ENCODE measurements at places on chromosomes 2 and 18.
A peak's percentile ranks its signal among the peaks of the same experiment; 100 is the strongest.

DNA sequence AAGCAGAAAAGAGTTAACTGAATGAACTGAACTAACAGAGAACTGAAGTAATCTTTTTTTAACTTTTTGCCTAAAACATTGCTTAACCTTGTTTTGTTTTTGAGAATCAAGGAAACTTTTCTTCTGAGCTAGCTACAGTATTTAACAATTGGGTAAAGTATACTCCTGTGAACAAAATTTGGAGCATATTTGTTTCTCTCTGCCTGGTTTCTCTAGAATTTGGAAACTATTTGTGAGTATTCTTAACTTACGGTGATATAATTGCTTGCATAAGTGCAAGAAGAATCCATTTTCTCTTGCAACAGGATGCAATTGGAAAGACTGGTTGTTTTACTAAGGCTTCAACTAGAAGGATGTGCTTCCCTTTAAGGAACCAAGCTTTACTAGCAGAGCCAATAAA, 65.9 kb upstream of the FAM98A start:
- DNase-seq = no peak

DNA sequence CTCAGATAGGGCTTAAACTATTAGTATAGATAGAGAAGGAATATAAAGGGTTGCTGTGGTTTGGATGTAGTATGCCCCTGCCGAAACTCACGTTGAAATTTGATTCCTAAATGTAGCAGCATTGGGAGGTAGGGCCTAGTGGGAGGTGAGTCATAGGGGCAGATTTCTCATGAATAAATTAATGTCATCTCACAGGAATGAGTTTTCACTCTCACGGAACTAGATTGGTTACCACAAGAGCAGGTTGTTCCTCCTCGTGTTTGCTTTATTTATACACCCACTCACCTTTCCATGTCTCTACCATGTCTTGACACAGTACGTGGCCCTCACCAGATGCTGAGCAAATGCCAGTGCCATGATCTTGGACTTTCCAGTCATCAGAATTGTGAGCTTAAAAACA, 218.2 kb downstream of the RBM43 start:
- DNase-seq = no peak

DNA sequence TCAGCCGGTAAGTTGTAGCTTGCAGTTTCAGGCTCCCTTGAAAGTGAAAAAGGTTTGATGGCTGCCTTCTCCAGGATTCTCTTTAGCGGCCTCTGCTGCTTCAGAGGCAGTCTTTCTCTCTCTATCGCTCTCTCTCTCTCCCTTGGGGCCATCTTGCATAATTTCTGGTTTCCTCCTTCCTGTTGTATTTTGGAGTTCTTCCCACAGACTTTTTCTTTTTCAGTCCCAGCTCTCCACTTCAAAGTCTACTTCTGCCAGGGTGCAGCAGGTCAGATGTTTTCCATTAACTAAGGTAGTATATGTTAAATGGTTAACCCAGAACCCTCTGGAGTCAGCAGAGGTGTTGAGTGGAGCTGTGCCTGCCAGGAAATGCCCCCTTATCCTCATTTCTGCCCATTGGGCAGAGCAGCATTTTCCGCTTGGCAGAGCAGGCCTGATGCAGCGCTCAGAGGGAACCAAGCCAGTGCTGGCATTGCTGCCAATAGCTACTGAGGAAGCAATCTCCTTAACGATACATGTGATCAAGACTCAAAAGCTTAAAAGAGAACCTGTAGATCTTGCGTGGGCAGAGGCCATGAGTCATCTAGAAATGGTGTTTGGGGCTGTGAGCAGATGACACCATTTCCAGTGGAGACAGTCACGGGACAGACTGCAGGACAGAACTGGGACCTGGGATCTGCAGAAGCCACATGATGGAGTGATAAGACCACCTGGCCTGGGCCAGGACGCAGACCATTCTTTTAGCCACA, 20.8 kb downstream of the DBI start:
- peak; percentile 65 for DNase-seq

DNA sequence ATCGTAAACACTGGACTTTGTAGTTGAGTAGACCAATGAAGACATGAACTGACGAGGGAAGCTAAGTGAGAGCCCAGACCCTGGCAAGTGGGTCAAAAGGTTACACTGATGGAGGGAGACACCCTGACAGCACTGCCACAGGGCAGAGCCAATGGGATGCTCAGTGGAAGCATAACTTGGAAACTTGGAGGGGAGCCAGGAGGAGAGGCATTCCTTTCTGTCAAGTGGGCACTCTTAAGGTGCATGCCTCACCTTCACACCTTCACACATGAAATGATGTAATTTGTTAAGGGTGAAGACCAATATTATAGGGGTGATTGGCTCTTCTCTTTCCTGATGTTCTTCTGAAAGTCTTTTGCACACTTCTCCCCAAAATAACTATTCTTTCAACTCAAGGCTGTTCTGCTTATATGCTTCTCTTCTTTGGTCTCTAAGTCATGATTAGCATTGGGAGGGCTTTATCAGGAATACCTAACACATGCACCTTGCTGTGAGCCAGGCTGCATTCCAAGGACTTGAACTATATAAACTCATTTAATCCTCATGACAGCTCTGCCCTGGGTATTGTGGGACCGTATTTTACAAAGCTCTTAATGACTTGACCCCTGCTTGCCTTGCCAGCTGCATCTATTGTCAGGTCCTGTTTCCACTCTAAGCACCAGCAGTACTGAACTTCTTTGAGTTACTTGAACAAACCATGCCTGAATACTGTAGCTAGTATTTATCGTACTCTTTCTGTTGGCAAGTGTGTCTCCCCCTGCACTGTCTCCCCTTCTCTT, 19.0 kb downstream of the RPL37A start:
- no peak for DNase-seq

DNA sequence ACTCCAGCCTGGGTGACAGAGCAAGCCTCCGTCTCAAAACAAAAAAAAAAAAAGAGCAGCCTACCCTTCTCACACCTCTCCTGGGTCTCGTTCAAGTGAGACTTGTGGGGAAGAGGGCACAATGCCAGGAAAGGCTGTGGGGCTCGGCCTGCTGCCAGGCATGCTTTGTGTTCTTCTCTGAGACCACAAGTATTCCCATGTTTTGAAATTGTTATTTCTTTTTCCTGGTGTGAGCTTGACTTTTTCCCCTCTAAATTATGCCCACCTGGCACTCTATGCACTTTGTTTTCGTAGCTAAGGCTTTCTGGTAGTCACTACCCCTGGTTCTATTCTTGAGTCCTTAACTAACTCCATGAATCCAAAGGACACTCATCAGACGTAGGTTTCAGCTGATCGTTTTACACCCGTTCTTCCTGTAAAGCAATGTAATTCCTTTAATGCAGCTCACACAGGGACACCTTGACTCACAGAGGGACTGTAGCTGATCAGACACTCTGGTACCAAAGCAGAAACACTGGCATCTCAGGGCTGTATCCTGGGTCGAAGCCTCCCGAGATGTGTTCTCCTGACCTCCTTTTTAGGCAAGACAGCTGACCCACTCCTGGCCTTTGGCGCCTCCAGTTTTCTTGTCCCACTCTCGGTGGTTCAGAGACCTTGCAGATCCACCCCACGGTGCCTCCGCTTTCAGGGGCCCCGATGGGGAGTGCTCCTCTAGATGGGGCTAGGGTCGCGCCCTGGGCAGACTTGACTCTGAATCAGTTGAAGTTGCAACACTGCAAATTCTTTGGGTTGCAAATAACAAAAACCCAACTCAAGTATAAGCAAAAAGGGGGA, 193.3 kb upstream of the AGAP1 start:
- DNase-seq = no peak

- DNase-seq = peak; percentile 98
Observed at GRCh38 chr2:156341452-156342253, 9.1 kb upstream of the NR4A2 start.

DNA sequence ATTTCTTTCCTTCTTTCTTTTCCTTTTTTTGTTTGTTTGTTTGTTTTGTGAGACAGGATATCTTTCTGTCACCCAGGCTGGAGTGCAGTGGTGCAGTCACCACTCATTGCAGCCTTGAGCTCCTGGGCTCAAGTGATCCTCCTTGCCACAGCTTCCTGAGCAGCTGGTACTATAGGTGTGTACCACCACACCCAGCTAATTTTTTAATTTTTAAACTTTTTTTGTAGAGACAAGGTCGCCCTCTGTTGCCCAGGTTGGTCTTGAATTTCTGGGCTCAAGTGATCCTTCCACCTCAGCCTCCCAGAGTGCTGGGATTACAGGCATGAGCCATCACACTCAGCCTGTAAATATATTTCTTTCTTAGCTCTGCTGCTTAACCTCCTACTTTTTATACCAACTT, 83.4 kb upstream of the CYP20A1 start:
- DNase-seq = peak; percentile 21

DNA sequence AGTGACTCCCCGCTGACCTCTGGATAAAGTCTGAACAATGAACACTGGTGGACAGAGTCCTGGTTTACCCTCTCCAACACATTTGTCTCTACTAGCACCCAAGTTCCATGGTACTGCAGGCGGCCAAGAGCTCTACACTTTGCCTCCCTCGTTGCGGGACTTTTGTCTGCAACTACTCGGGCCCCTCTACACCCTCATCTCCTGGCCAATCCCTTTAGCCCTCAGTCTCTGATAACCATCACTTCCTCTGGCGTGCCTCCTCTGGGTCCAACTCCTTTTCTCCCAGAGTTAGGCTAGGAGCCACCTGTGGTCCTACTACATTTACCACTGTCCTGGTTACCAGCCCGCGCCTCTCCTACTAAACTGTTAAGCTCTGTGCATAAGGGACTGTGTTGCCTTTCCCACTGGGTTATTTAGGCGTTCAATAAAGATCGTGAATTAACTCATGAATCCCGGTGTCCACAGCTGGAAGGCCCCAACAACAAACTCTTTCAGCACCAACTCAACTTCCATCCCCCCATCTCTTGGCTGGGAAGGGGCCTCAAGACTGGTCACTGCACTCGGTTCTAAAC, 757 bp downstream of the HDHD2 start:
- no peak for DNase-seq

- no peak for DNase-seq
Observed at GRCh38 chr18:24180048-24180447, 41.2 kb downstream of the CABYR start.

DNA sequence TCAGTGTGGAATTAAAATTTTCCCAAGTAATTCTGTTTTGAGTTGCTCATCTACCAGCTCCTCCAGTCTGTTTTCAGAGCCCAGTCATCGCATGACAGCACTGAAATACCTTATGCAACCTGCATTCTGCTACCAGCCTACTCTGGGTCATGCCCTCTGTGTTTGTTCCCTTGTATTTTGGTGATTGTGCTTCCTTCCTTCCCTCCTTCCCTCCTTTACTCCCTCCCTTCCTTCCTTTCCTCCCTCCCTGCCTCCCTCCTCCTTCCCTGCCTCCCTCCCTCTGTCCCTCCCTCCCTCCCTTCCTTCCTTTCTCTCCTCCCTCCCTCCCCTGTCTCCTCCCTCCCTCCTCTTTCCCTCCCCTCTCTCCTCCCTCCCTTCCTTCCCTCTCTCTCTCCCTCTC, 289.6 kb downstream of the CDH2 start:
- DNase-seq = no peak

- no peak for DNase-seq
Observed at GRCh38 chr2:70779911-70780545, 10.4 kb downstream of the FIGLA start.

DNA sequence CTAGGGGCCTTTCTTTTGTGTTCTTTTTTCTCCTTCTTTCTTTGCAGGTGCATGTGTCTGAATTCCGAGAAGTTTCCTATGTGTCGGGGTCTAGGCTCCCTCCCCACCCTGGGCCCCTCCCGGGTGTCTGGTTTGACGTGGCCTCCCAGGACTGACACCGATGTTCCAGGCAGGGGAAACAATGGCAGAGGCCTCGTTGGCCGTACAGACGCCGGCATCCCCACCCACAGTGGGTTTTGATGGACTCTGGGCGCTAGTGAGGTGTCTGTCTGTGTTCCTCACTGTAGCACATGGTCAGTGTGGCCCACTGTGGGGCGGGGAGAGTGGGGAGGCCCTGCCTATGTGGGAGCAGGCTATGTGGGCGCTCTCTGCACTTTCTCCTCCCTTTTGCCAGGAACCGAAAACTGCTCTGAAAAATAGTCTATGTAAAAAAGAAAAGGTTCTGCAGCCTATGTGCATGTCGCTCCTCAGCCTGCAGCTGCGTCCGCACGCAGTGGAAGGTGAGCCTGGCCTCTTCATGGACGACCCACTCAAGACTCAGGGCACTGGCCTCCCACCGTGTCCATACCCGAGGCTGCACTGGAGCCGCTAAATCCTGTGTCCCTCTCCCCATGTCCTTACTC, 90.9 kb upstream of the ASB18 start:
- no peak for DNase-seq

GRCh38 chr2:100418406-100418962, 1.0 kb upstream of the CHST10 start:
- DNase-seq = no peak

GRCh38 chr2:226295681-226296080, 503.9 kb downstream of the IRS1 start:
- no peak for DNase-seq

DNA sequence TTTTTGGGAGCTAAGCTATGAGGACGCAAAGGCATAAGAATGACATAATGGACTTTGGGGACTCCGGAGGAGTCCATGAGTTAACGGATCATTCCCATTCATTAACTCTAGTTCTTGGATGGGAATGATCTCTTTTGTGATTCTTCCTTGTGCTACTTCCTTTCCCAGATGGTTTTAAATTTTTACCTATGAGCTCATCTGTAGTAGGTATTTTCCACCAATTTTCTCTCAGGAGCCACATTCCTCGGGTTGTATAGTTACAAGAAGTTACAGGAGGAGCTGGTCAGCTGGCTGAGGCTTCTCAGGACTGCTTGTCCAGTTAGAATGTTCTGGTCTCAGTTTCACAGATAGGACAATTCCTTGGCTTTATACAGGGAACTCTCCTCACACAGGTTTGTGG, 42.9 kb upstream of the LPIN2 start:
- no peak for DNase-seq

- no peak for DNase-seq
Observed at GRCh38 chr2:169229590-169229989, 132.7 kb downstream of the LRP2 start.

- no peak for DNase-seq
Observed at GRCh38 chr2:195307751-195308150, 349.3 kb upstream of the SLC39A10 start.

- DNase-seq = no peak
Observed at GRCh38 chr2:149732730-149733290, 145.2 kb upstream of the MMADHC start.

GRCh38 chr2:107597507-107597906, 229.2 kb upstream of the RGPD4 start:
- DNase-seq = no peak

Measured in GM12865 (cell line).